Activated T-cell treated with anti-CD3 and anti-CD28 coated beads, Interleukin-2, amount 50 U/mL, for 48 hours (primary cell): ENCODE measurements at places on chromosomes 1 and 21.
A peak's percentile ranks its signal among the peaks of the same experiment; 100 is the strongest.

DNA sequence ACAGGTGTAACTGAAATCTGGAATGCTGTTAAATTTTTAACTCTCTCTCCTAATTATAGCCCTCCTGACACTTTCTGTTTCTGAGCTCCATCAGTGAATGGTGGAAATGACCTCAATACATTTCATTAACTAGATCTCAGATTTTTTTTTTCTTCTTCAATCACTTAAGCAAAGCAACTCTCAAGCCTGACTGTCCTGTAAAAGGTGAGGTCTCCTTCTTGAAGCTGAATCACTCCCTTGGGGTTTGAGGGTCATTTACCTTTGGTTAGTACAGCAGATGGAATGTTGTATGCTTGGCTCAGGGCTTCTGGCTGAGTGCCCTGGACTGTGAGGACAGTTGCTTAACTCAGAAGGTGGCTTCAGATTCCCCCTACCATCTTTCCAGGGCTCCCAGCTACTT lies 518.7 kb downstream of the PTPRC start:
- no peak for DNase-seq

DNA sequence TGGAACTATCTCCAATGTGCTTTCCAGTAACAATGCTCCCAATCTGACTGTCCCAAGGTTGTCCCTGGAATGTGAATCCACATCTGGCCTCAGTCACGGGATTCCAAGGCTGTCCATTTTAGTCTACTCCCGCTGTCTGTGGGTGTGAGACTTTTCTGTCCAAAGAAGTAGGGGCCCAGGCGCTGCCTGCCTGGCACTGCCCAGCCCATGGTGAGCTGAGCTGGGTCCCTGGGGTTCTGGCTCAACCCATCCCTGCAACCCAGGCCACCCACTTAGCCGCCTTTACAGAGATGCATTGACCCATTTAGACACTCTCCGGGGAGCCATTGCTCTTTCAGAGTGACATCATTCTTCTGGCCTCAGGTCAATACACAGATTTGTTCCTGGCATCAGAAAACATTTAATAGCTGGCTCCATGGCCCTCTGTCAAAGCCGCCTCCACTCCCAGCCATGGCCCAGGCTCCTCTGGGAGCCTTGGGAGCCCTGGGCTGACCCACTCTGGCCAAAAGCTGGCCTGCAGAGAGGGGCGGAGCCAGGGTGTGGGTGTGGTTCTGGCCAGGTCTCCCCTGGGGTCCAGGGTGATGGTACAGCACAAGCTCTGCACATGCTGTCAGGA lies 47.2 kb upstream of the PAX7 start:
- no peak for DNase-seq

- DNase-seq = no peak
Observed at GRCh38 chr1:113857776-113858175, 13.7 kb downstream of the PTPN22 start.

DNA sequence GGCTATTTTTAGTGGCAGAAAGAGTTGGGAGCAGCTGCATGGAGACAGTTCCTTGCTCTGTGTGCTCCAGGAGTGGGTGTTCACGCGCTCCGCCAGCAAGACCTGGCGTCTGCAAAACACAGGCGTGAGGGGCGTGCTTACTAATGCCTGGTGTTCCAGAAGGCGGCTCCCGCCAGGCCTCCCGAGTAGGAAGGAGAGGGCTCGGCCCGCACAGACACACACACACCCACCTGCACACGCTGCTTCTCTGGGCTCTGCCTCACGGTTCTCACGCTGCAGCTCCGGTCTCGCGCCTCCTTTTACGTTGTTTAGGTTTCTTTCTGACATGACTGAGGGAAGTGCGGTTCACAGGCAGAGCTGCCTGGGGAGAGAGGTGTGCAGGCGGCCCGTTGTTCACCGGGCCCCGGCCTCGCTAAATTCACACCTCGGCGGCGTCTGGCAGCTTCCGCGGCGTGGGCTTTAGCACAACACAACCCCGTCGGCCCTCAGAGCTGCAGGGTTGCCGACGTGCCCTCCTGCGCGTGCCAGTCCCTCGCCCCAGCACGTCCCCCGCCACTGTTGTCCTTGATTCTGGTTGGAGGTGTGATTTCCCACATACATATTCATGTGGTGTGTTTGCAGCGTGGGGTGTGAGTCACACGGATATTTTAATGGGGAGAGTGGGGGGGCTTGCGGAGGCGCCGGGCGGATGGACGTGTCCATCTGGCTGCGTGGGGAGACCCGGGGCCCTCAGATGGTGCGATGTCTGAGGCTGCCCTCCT lies 77.0 kb downstream of the SKI start:
- DNase-seq = no peak

DNA sequence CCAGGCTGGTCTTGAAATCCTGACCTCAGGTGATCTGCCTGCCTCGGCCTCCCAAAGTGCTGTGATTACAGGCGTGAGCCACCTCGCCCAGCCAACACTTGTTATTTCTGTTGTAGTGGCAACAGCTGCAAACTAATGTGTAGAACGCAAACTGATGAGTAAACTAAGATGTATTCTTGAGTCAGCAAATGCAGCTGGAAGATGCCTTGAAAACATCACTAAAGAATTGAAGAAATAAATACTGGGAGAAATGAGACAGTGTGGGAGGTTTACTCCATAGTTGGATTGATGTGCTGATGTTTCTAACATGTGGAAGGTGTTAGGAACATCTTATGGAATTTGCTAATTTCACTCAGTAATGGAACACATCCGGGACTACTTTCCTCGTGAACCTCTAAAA lies 61.3 kb upstream of the KCNE2 start:
- no peak for DNase-seq

- no peak for DNase-seq
Observed at GRCh38 chr1:159120317-159120716, 43.8 kb upstream of the AIM2 start.

- peak; percentile 23 for DNase-seq
Observed at GRCh38 chr1:210233495-210234328, 1.1 kb downstream of the SERTAD4 start.

- no peak for DNase-seq
Observed at GRCh38 chr1:115495625-115496024, 146.1 kb upstream of the VANGL1 start.

DNA sequence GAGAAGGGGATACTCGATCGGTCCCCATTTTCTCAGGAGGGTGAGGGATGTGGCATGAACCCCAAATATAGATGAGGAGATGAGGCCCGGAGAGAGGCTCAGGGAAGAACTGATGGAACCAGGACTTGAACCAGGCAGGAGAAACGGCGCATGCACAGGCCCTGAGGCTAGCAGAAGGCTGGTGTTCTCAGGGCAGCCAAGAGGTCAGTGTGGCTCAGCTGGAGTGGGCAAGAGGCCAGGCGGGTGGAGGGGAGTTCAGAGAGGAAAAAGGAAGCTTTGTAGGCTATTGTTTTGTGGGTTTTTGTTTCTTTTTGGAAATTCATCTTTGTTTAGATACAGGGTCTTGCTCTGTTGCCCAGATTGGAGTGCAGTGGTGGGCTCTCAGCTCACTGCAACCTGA lies 122.0 kb downstream of the LACTBL1 start:
- DNase-seq = no peak

GRCh38 chr1:202315576-202316168 lies 26.1 kb downstream of the UBE2T start:
- peak; percentile 83 for DNase-seq

DNA sequence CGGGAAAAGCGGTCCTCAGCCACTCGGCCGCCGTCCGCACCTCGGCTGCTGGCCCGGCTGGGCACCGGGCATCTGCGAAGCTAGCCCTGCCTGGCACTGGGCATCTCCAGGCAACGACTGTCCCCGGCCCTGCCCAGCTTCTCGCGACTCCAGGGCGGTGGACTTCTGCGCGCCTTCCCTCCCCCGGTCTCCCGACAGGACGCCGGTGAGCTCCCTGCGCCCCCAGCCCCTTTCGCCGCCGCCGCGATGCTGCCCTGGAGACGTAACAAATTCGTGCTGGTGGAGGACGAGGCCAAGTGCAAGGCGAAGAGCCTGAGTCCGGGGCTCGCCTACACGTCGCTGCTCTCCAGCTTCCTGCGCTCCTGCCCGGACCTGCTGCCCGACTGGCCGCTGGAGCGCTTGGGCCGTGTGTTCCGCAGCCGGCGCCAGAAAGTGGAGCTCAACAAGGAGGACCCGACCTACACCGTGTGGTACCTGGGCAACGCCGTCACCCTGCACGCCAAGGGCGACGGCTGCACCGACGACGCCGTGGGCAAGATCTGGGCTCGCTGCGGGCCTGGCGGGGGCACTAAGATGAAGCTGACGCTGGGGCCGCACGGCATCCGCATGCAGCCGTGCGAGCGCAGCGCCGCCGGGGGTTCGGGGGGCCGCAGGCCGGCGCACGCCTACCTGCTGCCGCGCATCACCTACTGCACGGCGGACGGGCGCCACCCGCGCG lies 514 bp downstream of the FAM43B start:
- no peak for DNase-seq

GRCh38 chr1:2047749-2048729 lies 2.2 kb upstream of the PRKCZ start:
- no peak for DNase-seq

DNA sequence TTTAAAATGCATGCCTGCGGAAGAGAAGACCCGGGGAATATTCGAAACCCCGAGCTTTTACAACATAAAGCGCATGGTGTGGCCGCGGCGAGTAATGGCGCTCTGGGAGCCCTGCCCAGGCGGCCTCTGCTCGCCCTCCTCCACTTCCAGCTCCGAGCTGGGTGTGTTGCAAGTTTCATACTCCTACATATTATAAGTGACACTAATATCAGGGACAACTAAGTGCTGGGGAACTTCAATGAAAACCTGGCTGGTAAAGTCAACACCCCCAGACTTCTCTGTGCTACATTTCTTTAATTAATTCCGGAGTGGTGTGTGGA lies 11.8 kb downstream of the SIM2 start:
- DNase-seq = peak; percentile 22

- DNase-seq = no peak
Observed at GRCh38 chr1:108817811-108818210, 39.1 kb downstream of the AKNAD1 start.

- DNase-seq = no peak
Observed at GRCh38 chr1:88134983-88135921, 548.8 kb upstream of the PKN2 start.

- DNase-seq = no peak
Observed at GRCh38 chr21:28442624-28443023, 550.1 kb downstream of the LTN1 start.

- no peak for DNase-seq
Observed at GRCh38 chr21:45073301-45074047, 906 bp upstream of the ADARB1 start.

DNA sequence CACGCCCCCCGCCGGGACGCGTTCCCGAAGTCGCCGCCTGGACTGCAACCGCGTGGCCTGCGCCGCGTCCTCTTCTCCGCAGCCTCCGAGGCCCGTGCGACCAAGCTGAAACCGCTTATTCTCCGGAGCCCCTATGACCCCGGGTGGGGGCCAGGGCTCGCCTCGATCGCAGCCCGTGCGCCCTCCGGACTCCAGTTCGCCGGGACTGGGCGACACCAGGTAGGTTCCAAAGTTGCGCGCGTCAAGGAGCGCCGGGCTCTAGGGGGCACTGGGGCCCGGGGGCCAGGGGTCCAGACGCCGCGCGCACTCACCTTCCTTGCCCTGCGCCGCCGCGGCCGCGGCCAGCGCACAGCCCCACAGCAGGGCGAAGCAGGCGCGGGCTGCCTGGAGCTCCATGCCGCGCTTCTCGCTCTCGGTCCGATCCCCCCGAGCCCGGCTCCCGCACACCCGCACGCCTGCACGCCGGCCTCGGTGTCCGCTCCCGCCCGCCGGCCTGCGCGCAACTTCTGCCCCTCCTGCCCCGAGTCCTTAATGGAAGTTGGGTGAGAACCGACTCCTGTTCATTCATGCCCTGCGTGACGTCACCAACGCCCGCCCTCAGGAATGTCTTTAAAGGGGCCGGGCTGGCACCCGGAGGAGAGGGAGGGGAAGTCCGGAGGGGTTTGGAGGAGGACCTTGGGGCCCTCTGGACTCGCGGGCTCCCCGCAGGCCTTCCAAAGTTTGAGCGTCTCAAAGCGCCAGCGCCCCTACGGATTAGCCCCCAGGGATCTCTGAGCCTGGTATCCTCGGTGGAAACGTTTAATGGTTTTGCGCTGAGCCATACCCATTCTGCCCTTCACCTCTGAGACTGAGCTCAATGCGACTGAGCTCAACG lies at the start of gene EPHA2:
Gene EPHA2 (minus strand): TSS at position 533 of the 874 bp plus-strand sequence. CDS start 137 bp downstream, at position 396.
- DNase-seq = no peak

DNA sequence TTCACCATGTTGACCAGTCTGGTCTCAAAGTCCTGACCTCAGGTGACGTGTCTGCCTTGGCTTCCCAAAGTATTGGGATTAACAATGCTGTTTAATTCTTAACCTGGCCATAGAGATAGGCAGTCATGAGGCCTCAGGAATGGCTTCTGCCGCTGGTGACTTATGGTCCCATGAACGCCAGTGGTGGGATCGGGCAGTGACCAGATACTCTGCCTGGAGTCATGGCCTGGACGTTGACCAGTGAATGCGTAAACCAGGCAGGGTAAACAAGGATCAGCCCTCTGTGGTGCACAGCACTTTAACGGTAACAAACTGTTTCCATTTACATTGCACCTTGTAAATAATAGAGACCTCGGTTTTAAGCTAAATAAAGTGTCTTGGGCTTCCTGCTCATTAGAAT lies 23.0 kb downstream of the MTARC1 start:
- no peak for DNase-seq

GRCh38 chr1:227120826-227121225 lies 180.7 kb downstream of the COQ8A start:
- no peak for DNase-seq

- DNase-seq = no peak
Observed at GRCh38 chr1:35809114-35810095, 1.6 kb downstream of the AGO4 start.

- DNase-seq = no peak
Observed at GRCh38 chr1:153353226-153353947, 4.3 kb upstream of the S100A9 start.

GRCh38 chr1:201676197-201676596 lies 137.3 kb downstream of the NAV1 start:
- DNase-seq = no peak

DNA sequence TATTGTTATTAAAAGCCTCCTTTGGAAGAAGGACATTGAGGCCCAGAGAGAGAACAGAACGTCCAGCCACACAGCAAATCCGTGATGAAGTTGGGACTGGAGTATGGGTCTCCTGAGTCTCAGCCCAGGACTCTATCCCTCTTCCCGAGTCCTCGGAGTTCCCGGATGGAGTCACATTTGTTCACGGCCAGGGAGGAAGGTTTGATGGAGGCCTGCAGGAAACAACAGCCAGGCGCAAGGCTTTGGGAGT lies 357 bp upstream of the TXLNA start:
- DNase-seq = no peak

DNA sequence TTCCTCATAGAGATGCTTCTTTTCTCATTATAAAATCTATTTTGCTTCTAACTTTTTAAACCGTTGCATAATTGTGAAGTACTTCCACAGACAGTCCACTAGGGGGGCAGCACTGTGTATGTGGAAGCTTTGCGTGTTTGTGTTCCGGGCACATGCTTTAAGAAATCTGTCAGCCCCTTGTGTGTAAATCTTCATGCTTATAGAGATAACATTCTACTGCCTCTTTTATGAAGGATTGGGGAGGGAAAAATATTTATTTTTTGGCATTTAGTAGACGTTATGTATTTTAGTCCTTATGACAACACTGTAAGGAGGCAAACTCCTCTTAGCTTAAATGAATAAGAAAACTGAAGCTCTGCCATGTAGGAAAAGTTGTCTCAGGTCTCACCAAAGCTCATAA lies 157.3 kb upstream of the PTGFR start:
- no peak for DNase-seq
